ENCODE measurements at places on chromosomes 1 and 21.

DNA sequence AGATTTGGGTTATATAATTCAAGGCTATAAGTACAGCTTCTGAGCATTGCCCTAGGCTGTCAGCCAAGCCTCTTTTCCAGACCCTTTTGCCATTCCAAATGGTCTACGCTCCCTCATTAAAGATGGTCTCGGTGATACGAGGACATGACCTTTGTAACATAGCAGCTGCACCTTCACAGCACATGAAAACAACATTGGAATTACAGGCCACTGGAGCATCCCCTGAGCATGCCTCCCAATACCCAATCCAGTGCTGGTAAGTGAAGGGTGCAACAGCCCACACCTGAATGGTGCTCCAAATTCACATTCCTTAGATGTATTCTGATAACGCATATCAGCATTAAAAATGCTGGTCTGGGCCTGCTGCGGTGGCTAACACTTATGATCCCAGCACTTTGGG is 20.1 kb upstream of the PTPRF start:
- ATAC-seq: no peak

DNA sequence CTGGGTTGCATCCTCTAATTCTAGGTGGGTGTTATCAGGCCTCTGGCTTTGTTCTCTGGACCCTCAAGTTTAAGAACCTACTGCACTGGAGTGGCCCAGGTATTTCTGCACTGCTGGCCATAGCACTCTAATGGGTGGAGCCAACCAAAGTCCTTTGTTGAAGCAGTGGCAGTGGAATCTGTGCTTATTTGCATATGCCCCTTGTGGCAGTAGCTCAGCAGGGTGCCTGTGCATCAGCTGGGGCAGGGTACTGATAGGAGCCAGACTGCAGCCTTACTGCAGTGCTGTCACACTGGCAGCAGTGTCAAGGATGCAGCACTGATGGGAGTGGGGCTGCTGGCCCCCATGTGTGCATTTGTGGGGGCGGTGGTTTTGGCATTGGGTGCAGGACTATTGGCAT is 660.6 kb downstream of the LRRIQ3 start:
- no peak for ATAC-seq

GRCh38 chr1:41672641-41673361 is 188.3 kb upstream of the EDN2 start:
- ATAC-seq: no peak

DNA sequence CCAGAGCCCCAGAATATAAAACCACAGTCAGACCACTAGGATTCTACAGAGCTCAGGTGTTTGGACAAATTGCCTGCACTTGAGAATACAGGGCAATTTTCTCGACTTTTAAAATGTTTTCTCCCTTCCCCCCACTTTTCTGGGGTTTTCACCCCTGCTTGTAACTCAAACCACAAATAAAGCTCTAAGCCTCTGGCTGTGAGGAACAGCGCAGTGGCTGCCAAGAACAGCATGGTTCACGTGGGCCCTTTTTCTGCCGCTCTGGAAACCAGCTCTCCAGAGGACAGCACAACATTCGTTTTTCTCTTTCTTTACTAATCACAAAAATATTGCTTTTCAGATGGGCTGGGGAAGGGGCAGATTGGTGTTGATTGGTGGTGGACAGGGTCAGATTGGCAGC is 102.2 kb upstream of the JUN start:
- ATAC-seq: no peak

DNA sequence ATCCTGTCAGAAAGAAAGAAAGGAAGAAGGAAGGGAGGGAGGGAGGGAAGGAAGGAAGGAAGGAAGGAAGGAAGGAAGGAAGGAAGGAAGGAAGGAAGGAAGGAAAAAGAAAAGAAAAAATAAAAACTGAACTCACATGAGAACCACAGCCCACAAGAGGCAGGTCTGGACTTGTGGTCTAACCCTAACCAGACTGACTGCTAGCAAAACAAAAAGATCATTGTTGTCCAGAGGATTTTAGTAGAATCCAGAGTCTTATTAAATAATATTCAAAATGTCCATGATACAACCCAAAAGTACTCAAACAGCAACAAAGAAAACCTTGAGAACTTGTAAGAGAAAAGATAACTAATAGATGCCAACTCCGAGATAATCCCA is 4.7 kb upstream of the ITGB2 start:
- no peak for ATAC-seq

DNA sequence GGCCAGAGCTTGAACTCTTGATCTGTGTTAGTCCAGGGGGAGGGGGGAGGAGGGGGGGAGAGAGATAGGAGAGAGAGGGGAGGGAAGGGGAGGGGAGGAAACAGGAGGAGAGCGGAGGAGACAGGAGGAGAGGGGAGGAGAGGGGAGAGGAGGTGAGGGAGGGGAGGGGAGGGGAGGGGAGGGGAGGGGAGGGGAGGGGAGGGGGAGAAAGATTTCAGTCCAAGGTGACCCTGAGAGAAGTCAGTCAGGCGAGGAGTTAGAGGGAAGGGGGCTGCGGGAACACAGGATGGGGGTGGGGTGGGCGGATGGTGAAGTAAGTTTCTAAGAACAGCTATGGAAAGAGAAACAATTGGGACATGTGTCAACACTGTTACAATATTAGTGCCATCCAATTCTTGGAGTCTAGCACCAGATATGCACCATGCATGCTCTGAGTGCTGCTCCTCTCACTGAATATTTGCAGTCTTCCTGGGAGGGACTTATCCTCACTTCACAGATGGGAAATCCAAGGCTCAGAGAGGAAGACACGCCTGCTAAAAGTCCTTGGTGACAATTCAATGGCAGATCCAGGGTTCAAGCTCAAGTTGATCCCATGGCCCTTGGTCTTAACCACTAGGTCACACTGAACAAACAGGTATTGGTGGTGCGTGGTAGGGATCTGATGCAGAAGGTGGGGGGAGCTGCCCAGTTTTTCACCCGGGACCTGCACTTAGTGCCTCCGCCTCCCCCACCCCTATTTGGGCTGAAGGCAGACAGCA is 42.5 kb upstream of the ECE1 start:
- ATAC-seq: no peak

DNA sequence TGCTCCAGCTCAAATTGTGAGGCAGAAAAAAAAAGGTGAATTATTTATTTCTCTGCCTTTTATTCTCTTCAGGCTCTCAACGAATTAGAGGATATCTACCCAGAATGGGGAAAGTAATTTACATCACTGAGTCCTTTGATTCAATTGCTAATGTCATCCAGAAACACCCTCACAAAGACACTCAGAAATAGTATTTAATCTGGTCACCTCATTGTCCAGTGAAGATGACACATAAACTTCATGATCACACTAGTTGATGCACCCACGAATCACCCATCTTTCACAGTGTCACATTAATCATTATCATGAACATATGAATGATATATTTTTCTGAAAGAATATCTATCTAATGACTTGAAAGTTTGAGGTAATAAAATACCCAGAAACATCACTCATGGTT is 868.5 kb downstream of the BRINP3 start:
- no peak for ATAC-seq

- ATAC-seq: peak; percentile 74
Measured at GRCh38 chr21:46503922-46504550, 45.3 kb downstream of the DIP2A start.

DNA sequence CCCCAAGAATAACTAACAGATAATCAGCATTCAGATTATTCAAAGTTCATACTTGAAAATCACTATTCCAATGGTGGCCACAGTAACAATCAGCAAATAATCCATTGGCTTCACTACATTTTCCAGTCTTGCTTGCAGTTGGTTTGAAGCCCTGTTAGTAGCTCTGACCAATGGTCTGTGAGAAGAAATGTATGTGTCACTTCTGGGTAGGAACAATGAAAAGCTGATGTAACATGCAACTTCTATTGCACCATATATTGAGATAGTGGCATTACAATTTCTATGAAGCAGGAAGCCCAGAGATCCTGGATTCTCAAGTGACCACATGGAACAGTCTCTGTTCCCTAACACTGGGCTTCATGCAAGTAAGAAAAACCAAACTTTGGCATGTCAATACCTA is 250.9 kb upstream of the DAB1 start:
- ATAC-seq: no peak

DNA sequence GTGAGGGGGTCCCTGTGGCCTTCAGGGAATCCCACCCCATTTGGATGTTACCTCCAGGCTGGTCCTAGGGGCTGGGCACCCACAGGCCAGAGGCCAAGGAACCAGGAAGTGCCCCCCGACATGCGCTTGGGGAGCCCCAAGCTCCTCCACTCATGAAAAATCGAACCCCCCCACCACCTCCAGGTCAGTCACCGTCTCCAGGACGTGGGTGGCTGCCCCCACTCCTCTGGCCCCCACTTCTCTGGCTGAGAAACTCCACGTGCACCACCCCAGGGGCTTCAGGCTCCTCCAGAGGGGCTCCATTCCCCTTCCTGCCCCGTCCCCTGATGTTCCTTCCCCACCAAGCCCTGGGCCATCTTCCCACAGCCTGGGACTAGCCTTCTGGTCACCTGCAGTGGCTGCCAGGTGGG is 30.5 kb upstream of the POFUT2 start:
- ATAC-seq: no peak

GRCh38 chr1:32341971-32342370 is 5.9 kb upstream of the MARCKSL1 start:
- ATAC-seq: no peak

DNA sequence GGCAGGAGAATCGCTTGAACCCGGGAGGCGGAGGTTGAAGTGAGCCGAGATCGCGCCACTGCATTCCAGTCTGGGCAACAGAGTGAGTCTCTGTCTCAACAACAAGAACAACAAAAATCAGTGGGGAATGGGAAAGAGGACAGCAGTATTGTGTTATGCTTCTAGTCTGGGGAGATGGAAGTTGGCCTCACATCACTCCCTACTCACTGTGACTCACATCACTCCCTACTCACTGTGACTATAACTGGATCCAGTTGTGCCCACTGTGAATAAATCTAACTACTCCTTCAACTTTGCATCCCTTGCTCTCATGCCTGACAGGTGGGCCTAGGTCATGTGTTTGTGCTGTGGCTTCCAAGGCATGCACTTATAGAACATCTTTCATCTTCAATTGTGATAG is 285.4 kb upstream of the USP24 start:
- no peak for ATAC-seq

DNA sequence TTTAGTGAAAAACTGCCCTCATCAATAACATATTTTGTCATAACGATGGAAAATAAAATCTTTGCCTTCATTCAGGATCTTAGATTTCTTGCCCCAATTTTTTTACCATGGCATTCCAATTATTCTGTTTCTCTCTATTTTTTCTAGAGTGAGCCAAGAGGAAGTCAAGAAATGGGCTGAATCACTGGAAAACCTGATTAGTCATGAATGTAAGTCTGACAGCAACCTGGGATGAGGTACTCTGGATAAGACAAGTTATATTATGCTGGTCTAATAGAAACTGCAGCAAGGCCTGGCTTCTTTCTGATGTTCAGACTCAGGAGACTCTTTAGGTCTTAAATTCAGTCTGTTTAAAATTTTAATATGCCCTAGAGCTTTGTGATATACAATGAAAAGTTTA is 3.5 kb downstream of the RGS4 start:
- no peak for ATAC-seq

All from stimulated activated memory B cell treated with anti-CD40 and anti-IgM and Interleukin-4, amounts not matched to agents 10 μg/mL and 1 μg/mL and 100 μg/mL, for 72 hours (primary cell).